ENCODE measurements at places on chromosomes 6 and 20.

DNA sequence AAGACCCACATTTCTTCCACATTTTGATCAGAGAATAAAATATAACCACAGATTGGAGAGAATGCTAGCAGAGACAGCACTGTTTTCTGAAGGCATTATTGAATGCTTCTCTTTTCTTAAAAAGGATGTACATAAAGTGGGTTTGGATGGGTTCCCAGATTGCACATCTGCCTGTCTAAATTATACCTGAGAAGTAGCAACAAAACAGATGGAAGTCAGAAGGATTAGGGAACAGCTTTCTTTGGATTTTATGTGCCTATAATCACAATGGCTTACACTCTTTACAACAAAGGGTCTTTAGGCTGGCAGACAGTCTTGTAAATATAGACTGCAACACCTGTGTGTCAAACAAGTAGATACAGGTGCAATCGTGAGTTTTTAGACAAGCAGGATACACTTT is 622.2 kb upstream of the MANEA start:
- no peak for DNase-seq

GRCh38 chr6:31838968-31839367 is 11.4 kb downstream of the HSPA1B start:
- DNase-seq, result no peak

DNA sequence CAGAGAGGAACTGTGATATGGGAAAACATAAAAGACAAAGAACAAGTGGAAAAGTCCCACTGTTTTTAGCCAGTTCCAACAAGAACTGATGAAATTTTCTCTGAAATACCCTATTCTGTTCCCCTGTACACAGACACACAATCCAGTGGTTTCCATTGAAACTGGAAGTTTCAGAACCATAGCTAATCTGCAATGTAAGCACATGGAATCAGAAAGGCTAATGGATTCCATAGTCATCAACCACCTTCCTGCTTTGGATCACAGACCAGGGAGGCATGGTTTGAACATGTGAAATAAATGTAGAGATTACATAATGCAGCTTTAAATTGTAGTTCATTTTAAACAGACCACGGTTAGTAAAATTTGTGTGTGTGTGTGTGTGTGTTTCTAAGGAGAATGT is 242.1 kb downstream of the GJA1 start:
- DNase-seq, result no peak

GRCh38 chr6:95365454-95365853 is 211.9 kb upstream of the MANEA start:
- no peak for DNase-seq

GRCh38 chr6:100673641-100674040 is 207.5 kb downstream of the ASCC3 start:
- no peak for DNase-seq

DNA sequence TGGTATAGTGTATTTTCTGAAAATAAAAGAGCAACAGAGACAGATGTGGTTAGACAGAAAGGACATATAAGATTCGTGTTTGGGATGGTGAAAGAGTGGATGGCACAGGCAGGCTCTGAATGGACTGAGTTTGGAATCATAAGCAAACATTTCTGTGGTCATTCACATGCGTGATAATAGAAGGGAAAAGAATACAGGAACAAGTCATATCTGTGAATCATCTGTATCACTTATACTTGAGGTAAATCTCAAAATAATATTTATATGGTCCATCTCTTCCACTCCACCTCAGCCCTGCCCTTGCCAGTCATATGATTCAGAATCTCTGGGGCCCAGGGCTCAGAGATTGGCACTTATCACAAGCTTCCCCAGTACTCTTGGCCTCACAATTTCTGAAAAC is 535.1 kb downstream of the BCKDHB start:
- DNase-seq, result no peak

DNA sequence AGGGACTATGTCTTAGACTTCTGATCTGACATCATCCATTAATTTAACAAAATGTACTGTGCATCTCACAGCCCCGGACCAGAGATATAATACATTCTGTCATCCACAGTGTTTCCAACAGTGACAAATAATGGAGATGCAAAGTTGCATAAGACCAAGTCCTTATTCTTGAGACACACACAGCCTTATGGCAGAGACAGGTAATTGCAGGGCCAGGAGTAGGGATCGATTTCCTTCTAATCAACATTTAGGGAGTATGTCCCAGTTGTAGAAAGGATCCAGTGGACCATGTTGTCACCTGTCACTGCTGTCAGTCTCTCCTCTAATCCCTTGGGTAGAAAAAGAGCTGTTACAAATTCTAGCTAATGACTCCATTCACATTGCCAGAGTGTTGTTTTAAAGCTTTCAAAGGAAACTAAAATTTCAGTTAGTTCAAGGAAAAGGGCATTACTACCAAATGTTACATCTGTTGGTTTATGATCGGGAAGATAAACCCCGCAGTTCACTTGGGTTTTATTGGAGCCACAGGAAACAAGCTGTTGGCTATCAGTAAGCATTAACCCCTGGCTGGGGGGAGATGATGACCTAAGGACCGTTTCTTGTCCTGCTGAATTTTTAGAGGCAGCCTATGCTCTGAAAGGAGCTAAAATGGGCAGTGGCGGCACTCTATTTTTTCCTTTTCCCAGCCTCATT is 111.4 kb upstream of the ATXN1 start:
- DNase-seq, result no peak

DNA sequence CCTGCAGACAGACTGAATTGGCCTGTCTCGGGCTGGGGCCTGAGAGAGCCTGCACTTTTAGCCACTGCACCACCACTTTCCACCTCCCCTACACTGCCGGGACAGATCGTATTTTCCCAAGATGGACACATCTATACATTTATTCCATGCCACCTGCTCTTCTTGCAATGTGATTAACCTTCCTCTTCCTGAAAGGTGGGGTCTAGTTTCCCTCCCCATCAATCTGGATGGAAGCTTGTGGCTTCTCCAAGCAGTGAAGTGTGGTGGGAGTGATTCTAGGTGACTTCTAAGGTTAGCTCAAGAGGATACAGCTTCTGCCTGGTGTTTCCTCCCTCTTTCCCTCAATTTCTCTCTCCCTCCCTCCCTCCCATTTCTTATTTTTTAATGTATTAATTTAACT is 150.3 kb upstream of the PROKR2 start:
- DNase-seq, result no peak

GRCh38 chr6:119856136-119856535 is 506.6 kb upstream of the MAN1A1 start:
- DNase-seq, result no peak

DNA sequence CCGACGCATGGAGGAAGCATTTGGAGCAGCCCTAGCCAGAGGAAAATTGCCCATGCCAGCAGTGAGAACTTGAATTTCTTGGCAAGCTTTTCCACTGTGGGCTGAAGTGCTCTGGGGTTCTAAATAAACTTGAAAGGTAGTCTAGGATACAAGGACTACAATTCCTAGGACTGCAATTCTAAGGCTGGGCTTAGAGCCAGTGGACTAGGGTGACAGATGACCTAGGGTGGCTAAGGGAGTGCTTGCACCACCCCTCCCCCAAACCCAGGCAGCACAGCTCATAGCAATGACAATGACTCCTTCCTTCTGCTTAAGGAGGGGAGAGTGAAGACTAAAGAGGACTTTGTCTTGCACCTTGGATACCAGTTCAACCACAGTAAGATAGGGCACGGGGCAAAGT is 122.3 kb downstream of the THBS2 start:
- no peak for DNase-seq

All from CMK (cell line).